Kidney (tissue), 22 donors: ENCODE measurements at places on chromosomes 6 and 20. TPM values are rescaled to one million over a fixed set of nuclear protein-coding genes. Genes with fewer than 3 reads are reported as not detected.
A peak's percentile ranks its signal among the peaks of the same experiment; 100 is the strongest.

MOG gene
- total RNA-seq, result not detected

ALDH8A1 gene
- total RNA-seq, result 11.2 TPM

PLEKHG1 gene
- total RNA-seq, result 58.7 TPM

LY6G6D gene
- total RNA-seq, result not detected

- no peak overlapping the region for H3K4me3 ChIP-seq
- DNase-seq, result no peak
- no peaks in the 10 kb centered on the region for H3K36me3 ChIP-seq
These were observed 175.9 kb downstream of the CDC5L start for GRCh38 chr6:44563397-44563796.

- no peak for DNase-seq
- H3K27ac ChIP-seq, result no peak overlapping the region
- no peak overlapping the region for H3K4me3 ChIP-seq
- no peaks in the 10 kb centered on the region for H3K4me1 ChIP-seq
These were observed 29.2 kb downstream of the SGK1 start for GRCh38 chr6:134288538-134289203.

DNA sequence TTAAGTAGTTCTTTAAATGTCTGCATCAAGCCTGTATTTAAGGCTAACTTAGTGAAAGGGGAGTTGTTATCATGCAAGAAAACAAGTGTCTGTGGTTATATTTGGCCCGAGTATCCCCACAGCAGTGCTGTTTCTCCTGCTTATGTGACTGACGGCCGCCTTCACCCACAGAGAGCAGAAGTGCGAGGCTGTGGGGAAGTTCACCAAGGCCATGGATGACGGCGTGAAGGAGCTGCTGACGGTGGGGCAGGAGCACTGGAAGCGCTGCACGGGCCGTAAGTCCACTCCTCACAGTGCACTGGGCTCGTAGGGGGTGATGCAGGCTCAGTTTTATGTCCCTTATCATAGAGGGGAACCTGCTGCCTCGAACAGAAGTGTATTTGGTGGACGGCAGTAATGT lies 53.2 kb upstream of the SYNJ2 start:
- no peak for DNase-seq
- no peaks in the 10 kb centered on the region for H3K4me1 ChIP-seq
- H3K27me3 ChIP-seq, result no peaks in the 10 kb centered on the region
- peaks cover 49% of the 10 kb centered on the region for H3K36me3 ChIP-seq
- H3K27ac ChIP-seq, result no peak overlapping the region

DNA sequence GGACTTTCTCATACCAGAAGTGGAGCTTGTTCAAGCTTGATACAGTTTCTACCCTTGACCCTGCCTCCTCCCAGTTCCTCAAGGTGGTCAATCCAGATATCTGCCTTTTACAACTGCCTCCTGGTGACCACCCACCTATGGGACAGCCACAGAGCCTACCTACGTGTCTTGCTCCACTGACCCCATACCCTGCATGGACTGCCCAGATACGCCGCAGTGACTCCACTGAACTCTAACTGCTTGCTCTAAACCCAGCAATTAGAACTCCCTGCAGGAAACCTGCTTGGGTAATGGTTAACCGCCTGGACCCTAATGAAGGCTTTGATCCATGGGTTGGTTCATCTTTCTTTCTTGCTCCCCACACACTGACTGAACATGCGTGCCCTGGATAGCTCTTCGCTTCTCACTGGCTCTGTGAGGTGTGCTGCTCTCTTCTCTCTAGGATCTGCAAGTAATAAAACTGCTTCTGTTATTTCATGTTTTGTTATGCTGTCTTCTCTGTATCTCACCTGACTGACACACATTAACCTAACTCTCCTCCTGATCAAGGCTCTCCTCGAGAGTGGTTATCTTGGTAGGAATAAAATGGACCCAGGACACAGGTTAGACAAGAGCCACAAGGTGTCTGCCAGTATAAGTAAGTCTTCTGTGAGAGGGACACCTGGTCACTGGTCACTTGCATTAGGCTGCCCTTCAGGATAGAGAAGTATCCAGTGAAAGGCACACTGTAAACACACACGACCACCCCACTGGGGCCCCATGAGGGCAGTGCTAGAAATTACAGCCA lies 79.2 kb downstream of the CHD6 start:
- H3K4me1 ChIP-seq, result no peaks in the 10 kb centered on the region
- no peak overlapping the region for H3K4me3 ChIP-seq
- DNase-seq, result no peak
- H3K36me3 ChIP-seq, result peaks cover 3% of the 10 kb centered on the region

- no peaks in the 10 kb centered on the region for H3K36me3 ChIP-seq
- no peaks in the 10 kb centered on the region for H3K4me1 ChIP-seq
These were observed 320.6 kb downstream of the QKI start for GRCh38 chr6:163735076-163735475.

- no peaks in the 10 kb centered on the region for H3K4me1 ChIP-seq
- no peak overlapping the region for H3K4me3 ChIP-seq
- no peak for DNase-seq
These were observed 138.7 kb downstream of the FOXO3 start for GRCh38 chr6:108699290-108700041.

DNA sequence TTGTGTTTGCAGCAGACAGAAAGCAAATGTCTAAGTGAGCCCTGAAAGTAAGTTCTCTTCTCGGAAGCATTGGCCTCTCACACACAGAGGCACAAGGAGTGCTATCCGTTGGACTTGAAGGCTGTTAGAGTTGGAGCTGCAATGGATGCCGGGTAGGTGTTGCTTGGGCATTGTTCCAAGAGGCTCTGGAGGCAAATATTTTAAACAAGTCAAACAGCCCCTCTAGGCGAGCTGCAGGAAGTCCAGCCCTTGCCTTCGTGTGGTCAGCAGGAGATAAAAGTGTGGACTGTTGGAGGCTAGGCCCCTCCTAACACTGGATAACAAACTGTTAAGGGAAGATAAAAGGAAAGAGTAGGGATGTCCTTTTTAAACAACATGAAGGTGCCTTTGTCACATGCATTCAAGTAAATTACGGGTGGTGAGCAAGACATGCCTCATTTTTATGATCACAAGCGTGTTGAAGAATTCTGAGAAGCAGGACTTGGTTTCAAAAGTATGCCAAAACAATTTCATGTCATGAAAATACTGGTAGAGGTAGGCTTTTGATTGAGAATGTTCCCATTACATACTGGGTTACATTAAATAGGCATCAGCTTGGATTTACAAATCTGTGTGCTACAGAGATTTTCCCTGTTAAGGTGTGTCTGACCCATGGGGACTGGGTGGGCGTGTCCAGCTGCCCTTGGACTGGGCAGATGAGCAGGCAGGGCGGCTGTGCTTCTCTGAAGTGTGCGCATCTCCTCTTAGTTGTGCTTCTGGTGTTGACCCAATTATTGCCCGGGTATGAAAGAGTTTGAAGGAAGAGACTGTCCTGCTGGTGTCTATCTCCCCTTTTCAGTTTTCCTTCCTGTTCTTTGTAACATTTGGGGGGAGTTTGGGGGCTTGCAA lies 57.5 kb downstream of the RREB1 start:
- H3K27me3 ChIP-seq, result no peaks in the 10 kb centered on the region
- peaks cover 67% of the 10 kb centered on the region for H3K4me1 ChIP-seq
- H3K27ac ChIP-seq, result peak overlapping the region; percentile 33
- no peak overlapping the region for H3K4me3 ChIP-seq

DNA sequence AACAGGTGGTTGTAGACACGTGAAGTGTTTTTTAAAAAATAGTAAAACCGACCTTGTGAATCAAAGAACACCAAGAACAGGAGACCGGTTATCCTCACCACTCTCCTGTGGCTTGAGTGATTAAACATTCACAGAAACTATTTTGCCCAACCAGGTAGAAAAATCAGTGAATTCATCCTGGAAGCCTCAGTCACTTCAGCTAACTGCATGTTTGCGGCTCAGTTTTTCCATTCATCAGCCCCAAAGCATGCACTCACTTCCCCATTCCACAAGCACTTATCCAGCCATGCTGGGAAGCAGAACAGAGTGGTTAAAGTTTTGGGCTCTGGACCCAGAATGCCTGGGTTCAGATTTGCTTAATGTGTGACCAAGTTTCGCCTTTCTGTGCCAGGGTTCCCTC lies 2.4 kb downstream of the LRRN4 start:
- no peaks in the 10 kb centered on the region for H3K36me3 ChIP-seq
- H3K27ac ChIP-seq, result no peak overlapping the region
- H3K4me3 ChIP-seq, result no peak overlapping the region
- DNase-seq, result no peak
- no peaks in the 10 kb centered on the region for H3K27me3 ChIP-seq

GRCh38 chr20:41617059-41617901 lies 897 bp downstream of the CHD6 start:
- peak overlapping the region; percentile 59 for H3K4me3 ChIP-seq
- H3K36me3 ChIP-seq, result no peaks in the 10 kb centered on the region
- H3K27me3 ChIP-seq, result no peaks in the 10 kb centered on the region
- DNase-seq, result peak; percentile 49
- H3K4me1 ChIP-seq, result peaks cover 10% of the 10 kb centered on the region

DNA sequence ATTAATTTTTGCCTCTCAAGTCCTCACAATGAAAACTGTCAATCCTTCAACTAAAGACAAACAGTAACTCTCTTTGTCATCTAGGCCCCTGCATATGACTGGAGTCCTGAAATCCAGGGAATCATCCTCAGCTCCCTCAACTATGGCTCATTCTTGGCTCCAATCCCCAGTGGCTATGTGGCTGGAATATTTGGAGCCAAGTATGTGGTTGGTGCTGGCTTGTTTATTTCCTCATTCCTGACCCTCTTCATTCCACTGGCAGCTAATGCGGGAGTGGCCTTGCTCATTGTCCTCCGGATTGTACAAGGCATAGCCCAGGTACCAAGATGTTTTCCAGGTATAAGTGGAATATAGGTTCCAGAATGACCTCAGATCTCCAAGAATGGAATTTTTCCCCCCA lies 15.4 kb downstream of the SLC17A4 start:
- H3K4me3 ChIP-seq, result no peak overlapping the region
- no peak overlapping the region for H3K27ac ChIP-seq

DNA sequence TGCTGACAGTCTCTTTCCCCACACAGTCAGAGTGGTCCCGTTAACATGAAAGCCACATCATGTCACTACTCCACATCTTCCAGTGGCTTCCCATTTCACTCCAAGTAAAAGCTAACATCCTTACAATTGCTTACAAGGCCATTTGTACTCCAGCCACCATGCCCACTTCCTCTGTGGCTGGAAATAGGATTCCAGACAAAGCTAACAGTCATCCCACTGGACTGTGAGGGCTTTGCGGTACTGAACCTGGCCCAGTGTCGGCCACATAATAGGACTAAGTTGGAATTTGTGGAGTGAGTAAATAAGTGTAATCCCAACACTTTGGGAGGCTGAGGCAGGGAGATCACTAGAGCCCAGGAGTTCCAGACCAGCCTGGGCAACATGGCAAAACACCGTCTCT lies 10.9 kb downstream of the CCM2L start:
- no peak overlapping the region for H3K4me3 ChIP-seq
- H3K27ac ChIP-seq, result no peak overlapping the region
- no peaks in the 10 kb centered on the region for H3K4me1 ChIP-seq
- DNase-seq, result no peak
- no peaks in the 10 kb centered on the region for H3K36me3 ChIP-seq

GRCh38 chr6:125471667-125472066 lies 169.9 kb upstream of the HDDC2 start:
- H3K27me3 ChIP-seq, result no peaks in the 10 kb centered on the region
- DNase-seq, result no peak
- no peaks in the 10 kb centered on the region for H3K36me3 ChIP-seq
- no peak overlapping the region for H3K4me3 ChIP-seq
- H3K27ac ChIP-seq, result no peak overlapping the region
